Effector CD4-positive, alpha-beta T cell (primary cell): ENCODE measurements at places on chromosomes 7 and 10.

DNA sequence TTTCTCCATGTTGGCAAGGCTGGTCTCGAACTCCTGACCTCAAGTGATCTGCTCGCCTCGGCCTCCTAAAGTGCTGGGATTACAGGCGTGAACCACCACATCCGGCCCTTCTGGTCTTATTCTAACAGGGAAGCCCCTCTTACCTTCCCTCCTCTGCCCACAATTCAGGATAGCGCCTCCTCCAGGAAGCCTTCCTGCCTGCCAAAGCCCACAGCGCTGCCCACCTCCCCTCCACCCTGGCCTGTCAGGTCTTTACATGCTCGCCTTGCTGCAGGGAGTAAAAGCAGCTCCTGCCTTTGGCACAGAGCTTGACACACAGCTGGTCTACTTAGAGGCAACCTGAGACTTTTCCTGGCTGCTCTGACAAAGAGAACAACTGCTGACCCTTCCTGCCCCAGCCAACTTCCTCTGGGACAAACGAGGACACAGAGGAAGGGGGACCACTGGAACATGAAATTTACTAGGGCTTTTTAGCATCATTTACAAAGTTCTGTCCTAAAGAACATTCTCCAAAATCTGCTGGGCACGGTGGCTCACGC, 13.2 kb downstream of the MLXIPL start:
- DNase-seq = no peak

- DNase-seq = no peak
These were observed 10.9 kb downstream of the EIF4H start for GRCh38 chr7:74185016-74185415.

DNA sequence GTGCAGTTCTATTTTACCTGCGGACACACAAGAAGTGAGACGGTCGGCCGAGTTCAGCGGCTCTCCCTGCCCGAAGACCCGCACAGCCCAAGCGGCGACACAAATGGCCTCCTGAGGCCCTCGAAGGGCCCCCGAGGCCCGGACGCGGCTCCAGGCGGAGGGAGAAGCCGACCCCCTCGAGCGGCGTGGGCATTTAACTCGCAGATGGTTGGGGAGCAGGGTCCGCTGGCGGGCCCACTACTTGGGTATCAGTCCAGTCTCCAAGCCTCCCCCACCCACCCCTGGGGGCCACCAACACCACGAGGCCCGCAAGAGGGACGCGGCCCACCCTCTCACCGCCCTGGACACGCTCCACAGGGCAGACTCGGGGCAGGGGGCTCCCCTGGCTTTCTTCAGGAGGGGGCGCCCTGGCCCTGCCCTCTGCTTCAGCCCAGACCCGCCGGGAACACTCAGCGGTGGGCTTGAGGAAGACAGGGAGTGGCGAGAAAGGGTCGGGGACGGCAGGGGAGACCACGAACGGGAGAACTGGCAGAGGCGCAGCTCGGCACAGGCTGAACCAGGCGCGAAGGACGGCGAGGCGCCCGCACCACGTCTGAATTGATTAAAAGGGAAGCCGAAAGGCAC, 1.7 kb downstream of the IGF2BP3 start:
- no peak for DNase-seq

- DNase-seq = no peak
These were observed 6.5 kb upstream of the RBM20 start for GRCh38 chr10:110637558-110638053.

DNA sequence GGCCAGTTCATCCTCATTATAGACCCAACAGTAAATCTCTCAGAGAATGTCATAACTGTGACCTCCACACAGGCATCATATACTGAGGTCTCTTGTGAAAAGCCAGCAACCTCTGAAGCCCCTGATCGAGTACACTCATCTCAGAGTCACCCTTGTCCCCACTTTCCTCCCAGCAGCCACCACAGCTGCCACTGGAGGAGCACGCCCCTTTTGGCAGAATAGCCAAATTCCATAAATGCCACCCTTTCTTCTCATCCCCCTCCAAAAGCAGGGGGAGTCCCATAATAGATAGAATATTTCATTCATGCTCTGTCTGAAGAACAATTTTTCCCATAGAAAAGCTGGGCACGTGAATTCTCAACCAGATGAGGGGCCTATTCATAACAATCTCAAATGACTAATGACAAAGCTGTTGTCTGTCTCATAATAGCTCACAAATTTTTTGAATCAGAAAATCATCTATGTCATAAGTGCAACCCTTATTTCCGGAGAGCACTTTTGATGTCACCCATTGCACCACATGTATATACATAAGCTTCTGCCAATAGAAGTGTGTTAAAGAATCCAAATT, 47.4 kb downstream of the SGMS1 start:
- DNase-seq = no peak

- DNase-seq = no peak
These were observed 3.8 kb downstream of the RTKN2 start for GRCh38 chr10:62264702-62265436.
